ENCODE measurements at places on chromosomes 1 and 21.

DNA sequence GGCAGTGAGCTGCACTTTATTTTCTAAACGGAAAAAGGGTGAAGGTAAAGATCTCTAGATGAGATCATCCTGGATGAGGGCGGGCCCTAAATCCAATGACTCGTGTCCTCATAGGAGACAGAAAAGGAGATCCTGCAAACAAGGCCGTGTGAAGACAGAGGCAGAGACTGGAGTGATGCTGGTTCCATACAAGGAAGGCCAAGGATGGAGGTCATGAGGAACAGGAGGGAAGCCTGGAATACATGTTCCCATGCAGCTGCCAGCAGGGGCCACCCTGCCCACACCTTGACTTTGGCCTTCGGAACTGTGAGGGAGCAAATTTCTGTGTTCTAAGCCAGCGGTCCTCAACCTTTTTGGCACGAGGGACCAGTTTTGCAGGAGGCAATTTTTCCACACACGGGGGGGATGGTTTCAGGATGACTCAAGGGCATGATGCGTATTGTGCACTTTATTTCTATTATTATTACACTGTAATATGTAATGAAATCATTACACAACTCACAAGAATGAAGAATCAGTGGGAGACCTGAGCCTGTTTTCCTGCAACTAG is 94.3 kb downstream of the PSMG1 start:
- no peak for DNase-seq

GRCh38 chr1:188735567-188735966 is 1742.1 kb downstream of the BRINP3 start:
- no peak for DNase-seq

DNA sequence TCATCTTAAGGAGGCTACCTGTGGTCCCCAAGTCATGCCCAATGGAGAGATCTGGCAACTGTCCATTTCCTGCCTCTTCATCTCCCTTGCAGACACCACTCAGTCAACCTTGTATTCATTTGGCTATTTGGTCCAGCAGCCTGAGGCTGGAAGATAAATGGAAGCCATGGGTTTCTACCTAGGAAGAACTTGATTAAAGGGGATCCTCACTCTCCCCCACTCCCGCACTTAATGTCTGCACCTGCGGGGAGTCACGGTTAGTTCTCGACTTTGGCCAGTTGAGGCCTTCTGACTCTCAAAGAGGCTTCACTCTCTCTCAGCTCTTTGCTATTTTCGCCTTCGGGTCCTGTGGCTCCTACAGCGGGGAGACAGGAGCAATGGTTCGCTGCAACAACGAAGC is 8.4 kb upstream of the ATXN7L2 start:
- no peak for DNase-seq

DNA sequence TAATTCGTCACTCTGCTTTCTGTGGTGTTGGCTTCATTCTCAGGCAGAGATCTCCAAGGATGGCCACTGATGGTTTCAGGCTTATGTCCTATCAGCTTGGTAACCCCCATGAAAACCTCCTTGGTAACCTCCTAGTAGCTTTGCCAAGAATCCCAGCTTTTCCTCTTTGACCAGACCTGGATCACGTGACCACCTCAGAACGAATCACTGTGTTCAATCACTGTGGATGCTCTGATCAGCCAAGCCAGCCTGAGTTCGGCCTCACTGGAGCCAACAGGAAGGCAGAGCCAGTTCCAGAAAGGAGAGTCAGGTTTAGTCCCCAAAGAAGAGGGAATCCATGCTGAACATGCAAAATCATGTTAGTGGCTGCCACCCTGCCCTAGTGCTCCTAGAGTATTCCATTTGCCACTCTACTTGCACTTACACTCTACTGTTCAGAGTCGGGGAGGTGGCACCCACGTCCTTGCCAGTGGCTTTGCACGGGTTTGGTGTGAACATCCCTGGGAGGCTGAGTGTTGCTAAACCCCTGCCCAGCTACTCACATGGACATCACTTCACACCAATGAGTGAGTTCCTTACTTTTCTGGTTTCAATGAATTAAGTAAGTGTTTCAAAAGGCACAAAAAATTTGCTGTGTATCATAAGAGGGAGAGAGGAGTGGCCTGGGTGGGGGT is 33.5 kb upstream of the SSBP3 start:
- no peak for DNase-seq

DNA sequence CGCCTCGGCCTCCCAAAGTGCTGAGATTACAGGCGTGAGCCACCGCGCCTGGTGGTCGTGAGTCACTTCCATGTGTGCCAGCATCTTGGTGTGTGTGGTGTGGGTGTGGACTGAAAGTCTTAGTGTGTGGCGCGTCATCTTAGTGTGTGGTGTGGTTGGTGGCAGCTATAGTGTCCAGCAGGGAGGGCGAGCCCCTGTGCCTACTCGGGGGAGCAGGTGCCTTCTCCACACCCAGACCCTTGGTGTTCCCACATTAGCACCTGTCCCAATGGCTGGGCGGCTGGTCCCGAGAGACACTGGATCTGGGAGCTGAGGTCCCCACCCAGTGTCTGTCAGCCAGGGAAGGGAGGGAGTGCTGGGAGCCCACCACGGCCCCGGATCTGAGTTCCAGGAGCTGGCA is 2.8 kb downstream of the SCNN1D start:
- no peak for DNase-seq

DNA sequence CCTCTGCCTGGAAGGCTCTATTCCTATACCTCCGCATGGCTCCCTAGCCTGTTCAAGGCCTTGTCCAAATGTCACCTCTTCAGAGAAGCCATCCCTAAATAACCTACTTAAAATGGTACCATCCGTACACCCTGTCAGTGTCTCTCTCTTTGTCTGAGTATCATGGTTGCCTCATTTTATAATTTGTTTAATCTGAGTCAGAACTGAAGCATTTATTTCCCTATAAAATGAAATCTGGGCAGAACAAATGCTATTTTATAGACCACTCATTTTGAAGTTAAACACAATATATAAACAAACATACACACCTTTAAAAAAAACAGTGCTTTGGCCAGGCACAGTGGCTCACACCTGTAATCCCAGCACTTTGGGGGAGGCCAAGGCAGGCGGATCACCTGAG is 30.2 kb downstream of the RERE start:
- no peak for DNase-seq

DNA sequence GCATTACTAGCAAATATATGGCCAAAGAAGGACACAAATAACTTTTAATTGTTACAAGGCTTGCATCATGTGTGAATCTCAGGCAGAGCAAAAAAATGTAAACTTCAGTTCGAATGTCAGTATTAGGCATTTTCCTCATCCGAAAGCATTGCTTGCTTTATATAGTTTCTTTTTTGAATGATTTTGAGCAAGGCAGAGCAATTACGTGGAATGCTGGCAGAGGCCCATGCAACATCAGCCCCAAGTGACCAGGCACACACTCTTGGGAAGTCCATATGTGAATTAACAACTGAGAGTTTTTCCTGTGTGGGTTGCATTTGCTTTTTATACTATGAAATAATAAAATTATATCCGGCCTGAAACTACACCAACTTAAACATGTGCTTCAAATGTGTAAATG is 274.8 kb downstream of the PTPRC start:
- no peak for DNase-seq

DNA sequence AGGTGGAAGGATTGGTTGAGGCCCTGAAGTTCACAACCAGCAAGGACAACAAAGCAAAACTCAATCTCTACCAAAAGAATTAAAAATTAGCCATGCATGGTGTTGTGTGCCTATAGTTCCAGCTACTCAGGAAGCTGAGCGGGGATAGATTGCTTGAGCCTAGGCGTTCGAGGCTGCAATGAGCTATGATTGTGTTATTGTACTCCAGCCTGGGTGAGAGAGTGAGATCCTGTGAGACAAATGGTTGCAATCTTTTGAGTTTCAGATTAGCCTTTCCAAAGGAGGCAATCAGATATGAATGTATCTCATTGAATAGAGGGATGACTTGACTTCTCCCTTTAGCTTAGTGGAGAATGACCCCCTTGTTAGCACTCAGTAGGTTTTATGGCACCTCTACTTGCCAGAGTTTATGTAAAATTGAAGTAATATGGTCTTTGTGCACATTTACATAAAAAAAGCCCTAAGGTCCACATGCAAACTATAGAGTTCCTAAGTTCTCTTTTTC is 105.6 kb upstream of the OLFM3 start:
- no peak for DNase-seq

DNA sequence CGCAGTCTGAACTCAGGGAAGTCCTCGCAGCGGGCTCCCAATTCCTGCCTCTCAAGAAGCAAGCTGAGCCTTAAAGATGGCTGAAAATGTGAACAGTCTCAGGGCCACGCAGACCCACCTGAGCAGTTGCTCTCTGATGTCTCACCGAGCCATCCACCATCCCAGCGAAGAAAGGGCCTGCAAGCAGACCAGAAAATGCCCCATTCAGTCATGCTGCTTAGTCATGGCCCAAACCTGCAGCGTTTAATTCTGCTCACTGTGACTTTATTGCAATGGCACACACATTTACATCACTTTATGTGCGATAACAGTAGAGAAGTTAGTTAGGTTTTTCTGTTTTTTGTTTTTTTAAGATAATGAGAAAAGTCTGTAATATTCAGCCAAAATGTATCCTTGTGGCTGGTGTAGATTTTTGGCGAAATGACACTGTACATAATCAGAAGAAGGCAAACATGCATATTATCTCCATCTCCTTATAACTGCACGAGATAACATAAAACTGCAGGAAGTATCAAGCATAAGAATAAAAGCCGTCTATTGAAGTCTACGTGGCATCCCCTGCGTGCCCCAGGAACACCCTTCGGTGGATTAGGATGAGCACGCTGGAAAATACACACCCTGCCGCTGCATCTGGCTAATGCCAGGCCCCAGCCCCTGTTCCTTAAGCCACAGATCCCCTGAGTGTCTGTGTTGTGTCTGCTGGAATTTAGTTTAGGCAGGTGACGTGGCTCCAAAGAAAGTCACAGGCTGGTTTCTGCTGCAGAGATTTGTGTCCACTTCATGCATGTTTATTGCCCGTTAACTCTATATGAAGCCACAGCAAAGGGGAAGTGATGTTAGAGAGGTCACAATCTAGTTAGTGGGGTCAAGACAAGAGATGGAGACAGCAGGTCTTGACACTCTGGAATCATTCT is 119.8 kb upstream of the IRF2BP2 start:
- no peak for DNase-seq

- DNase-seq = no peak
Observed at GRCh38 chr1:174713796-174714195, 266.0 kb downstream of the GPR52 start.

- DNase-seq = no peak
Observed at GRCh38 chr1:85308833-85309350, 32.5 kb upstream of the BCL10 start.

GRCh38 chr21:44304877-44305293 is 5.0 kb downstream of the PFKL start:
- DNase-seq = peak; percentile 60

- no peak for DNase-seq
Observed at GRCh38 chr1:203300441-203301330, 4.6 kb upstream of the BTG2 start.

DNA sequence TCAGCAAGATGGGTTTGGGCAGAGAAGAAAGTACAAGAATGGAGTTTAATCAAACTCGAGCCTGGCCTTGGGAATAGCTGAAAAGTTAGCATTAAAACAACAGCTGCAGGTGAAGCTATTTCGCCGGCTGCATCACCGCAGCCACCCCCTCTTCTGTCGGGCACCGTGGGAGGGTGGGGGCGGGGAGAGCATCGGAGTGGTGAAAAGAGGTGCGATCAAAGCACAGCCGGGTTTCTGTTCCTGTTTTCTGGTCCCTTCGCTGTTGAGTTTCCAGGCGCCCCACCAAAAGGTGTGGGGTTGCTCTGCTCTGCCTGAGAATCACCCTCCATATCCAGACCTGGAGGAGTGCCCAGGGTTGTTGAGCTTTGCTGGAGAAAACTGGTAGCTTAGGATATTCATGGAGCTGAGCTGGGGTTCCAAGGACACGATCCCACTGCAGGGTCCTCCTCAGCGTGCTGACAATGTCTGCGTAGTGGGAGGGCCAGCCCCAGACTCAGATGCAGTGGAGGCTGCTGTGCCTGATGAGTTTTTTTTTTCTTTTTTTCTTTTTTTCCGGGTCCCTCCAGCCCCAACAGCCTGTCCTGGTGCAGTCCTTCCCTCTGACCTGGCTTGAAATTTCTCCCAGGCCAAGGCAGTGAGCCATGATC is 127.5 kb upstream of the C1orf174 start:
- DNase-seq = no peak

DNA sequence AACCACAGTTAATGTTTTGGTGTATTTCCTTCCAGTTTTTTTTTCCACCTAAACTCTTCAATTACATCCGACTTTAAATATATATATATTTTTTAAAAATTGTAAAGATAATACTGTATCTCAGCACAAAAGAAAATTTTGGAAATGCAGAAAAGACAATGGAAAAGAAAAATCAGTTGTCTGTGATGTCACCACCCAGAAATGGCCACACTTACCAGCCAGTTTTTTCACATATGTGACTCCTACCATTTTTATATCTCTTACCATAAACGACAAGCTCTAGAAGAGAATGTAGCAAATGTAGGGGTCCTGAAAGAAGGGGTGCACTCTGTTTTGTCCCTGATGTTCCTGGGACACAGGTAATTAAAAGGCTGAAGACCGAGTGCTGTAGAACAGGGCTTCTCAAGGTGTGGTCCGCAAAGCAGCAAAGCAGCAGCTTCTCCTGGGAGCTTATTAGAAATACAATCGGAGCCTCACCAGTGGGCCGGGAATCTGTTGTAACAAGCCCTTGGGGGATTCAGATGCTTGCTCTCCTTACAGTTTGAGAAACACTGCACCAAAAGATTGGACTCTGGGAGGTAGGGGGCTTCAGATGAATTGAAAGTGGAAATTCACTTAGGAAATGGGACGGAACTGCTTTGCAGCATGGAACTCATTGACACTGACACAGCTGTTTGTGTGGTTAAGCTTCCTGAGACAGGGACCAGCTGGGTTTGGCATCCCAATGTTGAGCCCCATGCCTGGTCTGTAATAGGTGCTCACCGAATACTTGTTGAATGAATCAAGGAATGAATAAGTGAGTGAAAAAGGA is 44.1 kb downstream of the ALPL start:
- no peak for DNase-seq

DNA sequence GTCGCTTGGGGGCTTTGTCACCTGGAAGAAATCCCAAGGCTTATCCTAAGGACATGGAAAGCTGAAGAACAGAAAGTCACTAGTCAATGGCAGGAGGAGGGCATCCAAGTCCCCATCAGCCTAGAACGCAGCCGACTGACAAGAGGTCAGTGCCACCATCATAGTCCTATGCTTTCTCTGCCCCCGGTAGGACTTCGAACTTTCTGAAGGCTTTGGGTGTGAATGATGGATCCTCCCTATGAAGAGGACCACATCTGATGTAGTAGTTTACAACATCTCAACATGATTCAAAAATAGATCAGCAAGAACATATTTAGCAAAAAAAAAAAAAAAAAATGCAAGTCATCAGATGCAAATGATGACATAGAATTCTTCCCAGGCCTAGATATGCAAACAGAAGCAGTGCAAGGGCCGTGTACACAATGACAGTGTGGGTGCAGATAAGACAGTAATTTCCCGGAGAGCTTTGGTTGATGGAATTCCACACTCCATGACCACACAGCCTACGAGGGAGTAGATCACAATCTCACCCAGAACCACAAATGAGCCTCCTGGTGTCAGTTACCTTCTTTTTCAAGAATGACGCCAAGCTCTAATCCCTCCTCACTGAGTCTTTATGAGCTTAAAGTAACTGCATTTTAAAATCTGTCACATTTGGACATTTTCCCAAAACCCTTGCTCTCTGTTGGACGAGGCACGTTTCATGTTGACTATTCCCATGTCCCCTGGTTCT is 88.2 kb downstream of the PSMG1 start:
- no peak for DNase-seq

Measured in endothelial cell (in vitro differentiated cells).